ENCODE measurements at places on chromosomes 12 and 14. TPM values are rescaled to one million over a fixed set of nuclear protein-coding genes. Genes with fewer than 3 reads are reported as not detected.

The CCDC197 gene
- not detected for total RNA-seq

The SLCO1B1 gene
- not detected for total RNA-seq

The CREBL2 gene
- 30.9 TPM for total RNA-seq

The ZDHHC22 gene
- total RNA-seq, result under 0.01 TPM

The ADCY6 gene
- 36.3 TPM for total RNA-seq

The RIMKLB gene
- 46.6 TPM for total RNA-seq

The PTPRB gene
- 112 TPM for total RNA-seq

The KCTD10 gene
- 65.7 TPM for total RNA-seq

The SYT1 gene
- total RNA-seq, result 2.0 TPM

The GALNT16 gene
- under 0.01 TPM for total RNA-seq

The TPH2 gene
- total RNA-seq, result not detected

The HOXC13 gene
- total RNA-seq, result not detected

The PRR4 gene
- 0.40 TPM for total RNA-seq

The GALNT6 gene
- 8.5 TPM for total RNA-seq

The OR6C2 gene
- not detected for total RNA-seq

The RTN1 gene
- total RNA-seq, result under 0.01 TPM

The RHEBL1 gene
- 1.5 TPM for total RNA-seq

The ZNF385A gene
- total RNA-seq, result 0.65 TPM

The CLEC6A gene
- total RNA-seq, result not detected

The C14orf93 gene
- total RNA-seq, result 3.9 TPM

The IFNG-AS1 gene
- not detected for total RNA-seq
